ENCODE measurements at places on chromosomes 5 and 9. TPM values are rescaled to one million over a fixed set of nuclear protein-coding genes. Genes with fewer than 3 reads are reported as not detected.

The ITK gene
- 0.19 TPM for total RNA-seq

The IFNK gene
- total RNA-seq = not detected

The CCDC171 gene
- total RNA-seq = 0.41 TPM

The CRHBP gene
- 0.24 TPM for total RNA-seq

The MYOT gene
- total RNA-seq = not detected

The ZNF346 gene
- total RNA-seq = 13.0 TPM

The VCP gene
- total RNA-seq = 303 TPM

The NDFIP1 gene
- total RNA-seq = 51.6 TPM

The PCDHA1 gene
- total RNA-seq = 0.21 TPM

The PCDHGC5 gene
- 0.05 TPM for total RNA-seq

The CYLC2 gene
- total RNA-seq = not detected

The ROPN1L gene
- 2.2 TPM for total RNA-seq

The TEK gene
- 0.08 TPM for total RNA-seq

The CTXN3 gene
- not detected for total RNA-seq

The PCSK1 gene
- 0.22 TPM for total RNA-seq

The POU5F2 gene
- total RNA-seq = not detected

The C9orf153 gene
- not detected for total RNA-seq

All from A549 treated with CpdA at 1 μM for 4 hours (cell line).